Aorta (tissue), 5 donors: ENCODE measurements at places on chromosomes 12 and 14.

DNA sequence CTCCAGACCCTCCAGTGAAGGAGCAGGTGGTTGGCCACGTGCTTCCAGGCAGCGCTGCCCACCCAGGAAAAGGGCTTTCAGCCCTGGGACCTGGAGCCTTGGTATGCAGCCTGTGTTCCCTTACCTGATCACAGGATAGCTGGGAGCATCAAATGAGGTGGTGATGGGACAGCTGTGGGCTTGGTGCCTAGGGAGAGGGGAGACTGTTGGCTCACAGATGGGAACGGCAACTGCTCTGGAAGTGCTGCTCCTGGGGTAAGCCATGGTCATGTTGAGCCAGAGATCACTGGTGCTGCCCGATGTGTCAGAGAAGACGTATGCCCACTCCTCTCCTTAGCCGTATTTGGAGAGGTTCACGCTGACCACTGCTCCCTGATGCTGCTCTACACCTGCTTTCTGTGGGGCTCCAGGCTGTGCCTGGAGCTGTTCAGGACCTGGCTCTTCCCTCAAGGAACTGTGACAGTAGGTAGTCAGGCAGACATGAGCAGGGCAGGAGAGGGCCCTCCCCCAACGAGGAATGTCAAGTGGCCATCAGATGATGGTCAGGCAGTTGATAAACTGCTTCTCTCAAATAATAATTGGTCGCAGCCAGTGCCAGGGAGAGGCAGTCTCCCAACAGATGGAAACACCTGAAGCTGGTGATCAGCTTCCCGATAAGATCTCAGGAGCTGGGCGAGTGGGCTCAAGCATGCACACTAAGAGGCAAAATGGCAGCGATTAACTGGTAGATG lies 2.8 kb upstream of the CYP46A1 start:
- no peak overlapping the region for H3K4me3 ChIP-seq
- H3K27me3 ChIP-seq = no peaks in the 10 kb centered on the region
- no peaks in the 10 kb centered on the region for H3K36me3 ChIP-seq
- H3K4me1 ChIP-seq = no peaks in the 10 kb centered on the region
- H3K27ac ChIP-seq = no peak overlapping the region

DNA sequence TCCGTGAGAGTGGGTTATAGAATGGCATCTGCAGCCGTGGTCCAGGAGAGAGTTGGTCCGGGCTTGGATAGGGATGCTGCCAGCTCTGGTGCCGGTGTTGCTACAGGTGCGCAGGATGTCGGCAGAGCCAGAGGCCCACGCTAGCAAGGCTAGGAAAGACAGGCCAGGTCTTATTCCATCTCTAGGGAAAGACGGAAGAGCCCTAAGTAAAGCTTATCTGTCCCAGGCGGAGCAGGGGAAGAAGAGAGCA lies 485 bp upstream of the PSME1 start:
- no peaks in the 10 kb centered on the region for H3K36me3 ChIP-seq
- no peak for DNase-seq
- H3K4me3 ChIP-seq = peak overlapping the region; percentile 36
- H3K27me3 ChIP-seq = no peaks in the 10 kb centered on the region
- no peak overlapping the region for H3K27ac ChIP-seq
- H3K4me1 ChIP-seq = no peaks in the 10 kb centered on the region

DNA sequence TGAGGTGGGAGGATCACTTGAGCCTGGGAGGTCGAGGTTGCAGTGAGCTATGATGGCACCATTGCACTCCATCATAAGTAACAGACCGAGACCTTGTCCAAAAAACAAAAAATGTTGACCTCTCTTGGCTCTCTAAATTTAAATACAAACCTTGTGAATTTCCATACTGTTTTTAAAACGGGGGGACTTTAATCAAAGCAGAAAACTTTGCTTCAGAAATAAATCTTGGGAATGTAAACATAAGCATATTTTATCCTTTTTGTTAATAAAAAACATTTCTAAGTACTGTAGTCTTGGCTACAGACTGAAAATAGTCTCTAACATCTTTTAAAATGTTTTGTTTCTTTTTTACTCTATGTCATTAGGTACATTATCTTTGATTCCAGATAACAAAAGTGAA lies 130.7 kb upstream of the RASSF8 start:
- no peaks in the 10 kb centered on the region for H3K36me3 ChIP-seq
- DNase-seq = no peak
- H3K27me3 ChIP-seq = no peaks in the 10 kb centered on the region
- H3K4me1 ChIP-seq = no peaks in the 10 kb centered on the region
- no peak overlapping the region for H3K27ac ChIP-seq

DNA sequence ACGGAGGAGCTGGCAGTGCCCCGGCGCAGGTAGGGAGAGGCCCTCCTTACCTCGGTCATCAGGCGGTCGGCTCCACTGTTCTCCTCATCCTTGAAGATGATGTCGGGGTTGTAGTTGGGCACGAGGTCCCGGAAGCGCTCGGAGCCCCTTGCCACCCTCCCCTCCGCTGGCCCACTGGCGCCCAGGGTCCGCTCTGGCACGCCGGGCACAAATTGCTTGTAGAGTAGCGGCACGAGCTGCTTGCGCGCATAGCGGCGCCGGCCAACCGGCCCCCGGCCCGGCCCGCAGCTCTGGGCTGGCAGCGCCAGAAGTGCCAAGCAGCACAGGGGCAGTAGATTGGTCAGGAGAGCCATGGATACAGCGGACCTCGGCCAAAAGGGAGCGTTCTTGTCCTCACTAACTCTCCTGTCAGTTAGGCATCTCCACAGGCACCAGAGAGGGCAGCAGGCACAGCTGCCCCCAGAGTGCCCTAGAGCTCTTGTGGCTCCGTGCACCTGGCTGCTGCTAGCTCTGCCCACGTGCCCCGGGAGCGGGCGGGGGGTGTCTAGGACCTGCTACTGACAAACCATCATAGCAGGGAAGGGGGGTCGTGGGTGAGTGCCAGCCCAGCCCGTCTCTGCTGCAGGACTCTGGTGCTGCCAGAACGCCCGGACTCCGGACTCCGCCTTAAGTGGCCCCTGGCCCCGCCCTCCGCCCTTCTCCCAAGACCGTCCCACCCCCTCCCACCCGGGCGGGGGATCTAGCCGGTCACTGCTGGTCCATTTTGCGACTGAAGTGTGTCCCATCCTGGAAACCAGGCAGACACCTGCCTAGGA lies at the start of gene DHH:
Gene DHH (minus strand): TSS at position 642 of the 815 bp plus-strand sequence. CDS start 289 bp downstream, at position 353.
- no peaks in the 10 kb centered on the region for H3K27me3 ChIP-seq
- no peak within 1 kb of the TSS for H3K27ac ChIP-seq
- no peak within 1 kb of the TSS for H3K4me3 ChIP-seq
- H3K36me3 ChIP-seq = peaks cover 3% of the 10 kb centered on the region
- no peaks in the 10 kb centered on the region for H3K4me1 ChIP-seq

DNA sequence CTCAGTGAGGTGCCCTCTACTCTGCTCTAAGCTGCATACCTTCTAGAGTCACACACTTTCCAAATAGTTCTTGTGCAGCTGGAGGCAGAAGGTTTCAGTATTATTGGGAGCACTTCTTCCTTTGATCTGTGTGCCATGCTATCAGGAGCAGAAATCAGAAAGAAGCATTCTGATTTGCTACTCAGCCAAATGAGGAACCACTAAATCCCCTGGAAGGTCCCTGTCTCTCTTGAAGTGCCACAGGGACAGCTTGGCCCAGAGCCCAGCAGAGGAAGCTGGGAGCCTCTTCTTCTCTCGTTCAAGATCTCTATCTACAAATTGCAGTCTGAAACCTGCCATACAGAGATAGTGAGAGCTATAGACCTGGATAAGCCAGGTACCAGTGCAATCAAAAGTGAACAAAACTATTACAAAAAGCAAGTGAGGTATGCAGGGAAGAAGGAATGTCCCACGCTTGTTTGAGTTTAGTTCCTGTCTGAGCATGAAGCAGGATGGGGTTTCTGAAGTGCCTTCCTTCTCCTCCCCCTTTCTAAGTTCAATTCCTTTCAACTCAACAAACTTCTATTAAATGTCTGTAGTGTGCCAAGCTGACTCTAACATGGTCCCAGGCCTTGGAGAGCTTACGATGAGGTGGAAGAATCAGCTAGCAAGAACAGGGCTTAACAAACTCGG lies 100.9 kb upstream of the PARP11 start:
- no peaks in the 10 kb centered on the region for H3K36me3 ChIP-seq
- H3K27me3 ChIP-seq = no peaks in the 10 kb centered on the region

DNA sequence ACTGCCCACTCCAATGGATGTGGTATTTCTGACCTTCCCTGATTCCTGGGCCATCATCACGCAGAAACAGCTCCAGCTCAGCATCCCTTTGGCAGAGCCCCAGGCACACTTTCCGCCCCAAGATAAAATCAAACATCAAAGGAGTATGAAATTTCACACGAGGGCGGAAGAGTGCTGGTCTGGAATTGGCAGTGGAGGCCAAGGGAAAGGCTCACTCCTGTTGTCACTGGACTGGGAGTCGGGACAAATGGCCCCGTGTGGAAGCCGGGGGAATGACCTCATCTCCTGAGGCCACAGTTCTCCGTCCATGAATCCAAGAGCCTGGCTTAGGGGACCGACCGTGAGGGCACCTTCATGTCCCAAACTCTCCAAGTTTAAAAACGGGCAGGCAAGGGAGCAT lies 40.9 kb downstream of the FZD10 start:
- no peaks in the 10 kb centered on the region for H3K27me3 ChIP-seq
- H3K27ac ChIP-seq = no peak overlapping the region
- DNase-seq = no peak
- no peaks in the 10 kb centered on the region for H3K4me1 ChIP-seq
